ENCODE measurements at places on chromosomes 4 and X. TPM values are rescaled to one million over a fixed set of nuclear protein-coding genes. Genes with fewer than 3 reads are reported as not detected.

GPR119 gene
- total RNA-seq = not detected

SPANXA2 gene
- total RNA-seq = not detected

NEIL3 gene
- 0.11 TPM for total RNA-seq

LRIT3 gene
- not detected for total RNA-seq

NWD2 gene
- total RNA-seq = not detected

SSX3 gene
- not detected for total RNA-seq

ABLIM2 gene
- 43.5 TPM for total RNA-seq

PROM1 gene
- 2.9 TPM for total RNA-seq

DNA sequence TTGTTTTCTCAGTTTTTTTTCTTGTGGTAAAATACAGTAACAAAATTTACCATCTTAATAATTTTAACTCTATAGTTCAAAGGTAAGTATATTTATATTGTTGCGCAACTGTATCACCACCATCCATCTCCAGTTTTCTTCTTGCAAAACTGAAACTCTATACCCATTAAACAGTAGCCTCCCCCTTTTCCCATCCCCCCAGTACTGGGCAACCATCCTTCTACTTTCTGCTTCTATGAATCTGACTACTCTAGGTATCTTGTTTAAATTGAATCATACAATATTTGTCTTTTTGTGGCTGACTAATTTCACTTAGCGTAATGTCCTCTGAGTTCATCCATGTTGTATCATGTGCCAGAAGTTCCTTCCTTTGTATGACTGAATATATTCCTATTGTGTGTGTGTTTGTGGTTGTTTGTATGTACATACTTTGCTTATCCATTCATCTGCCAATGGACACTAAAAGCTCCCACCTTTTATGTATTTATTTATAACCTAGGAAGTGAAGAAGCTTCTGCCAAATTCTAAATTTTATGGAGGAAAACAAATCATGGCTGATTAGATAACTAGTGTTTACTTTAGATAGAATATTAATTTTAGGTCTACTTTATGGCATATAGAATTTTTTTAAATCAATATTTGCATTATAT, 10.0 kb downstream of the ABHD18 start:
- H3K4me1 ChIP-seq = peaks cover 28% of the 10 kb centered on the region
- peaks cover 21% of the 10 kb centered on the region for H3K36me3 ChIP-seq
- DNase-seq = no peak
- no peak overlapping the region for H3K27ac ChIP-seq

DNA sequence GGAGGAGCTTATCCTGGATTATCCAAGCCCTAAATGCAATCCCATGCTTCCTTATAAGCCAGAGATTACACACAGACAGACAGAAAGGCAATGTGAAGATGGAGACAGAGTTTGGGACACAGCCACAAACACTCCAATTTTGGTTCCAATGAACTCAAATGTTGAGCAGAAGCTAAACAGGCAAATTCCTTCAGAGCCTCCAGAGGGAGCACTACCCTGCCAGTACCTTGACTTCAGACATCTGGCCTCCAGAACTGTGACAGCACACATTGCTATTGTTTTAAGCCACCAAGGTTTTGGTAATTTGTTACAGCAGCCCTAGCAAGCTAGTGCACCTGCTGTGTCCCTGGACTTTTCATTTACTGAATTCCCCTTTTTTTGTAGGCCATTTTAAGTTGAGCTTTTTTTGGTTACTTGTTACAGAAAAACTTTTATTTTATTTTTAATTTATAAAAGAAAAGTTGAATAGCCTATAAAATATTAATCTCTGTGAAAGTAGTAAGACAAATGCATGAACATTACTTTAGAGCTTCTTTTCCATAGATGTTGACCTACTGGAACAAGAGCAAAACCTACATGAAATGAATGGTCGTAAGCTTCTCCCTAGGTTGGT, 33.4 kb upstream of the SRD5A3 start:
- peak overlapping the region; percentile 47 for H3K27ac ChIP-seq
- H3K36me3 ChIP-seq = no peaks in the 10 kb centered on the region
- no peaks in the 10 kb centered on the region for H3K4me1 ChIP-seq
- no peak overlapping the region for H3K4me3 ChIP-seq
- peaks cover 6% of the 10 kb centered on the region for H3K27me3 ChIP-seq

- no peaks in the 10 kb centered on the region for H3K36me3 ChIP-seq
- H3K4me3 ChIP-seq = no peak overlapping the region
Observed at GRCh38 chr4:173565281-173565680, 35.3 kb upstream of the HAND2 start.

- no peak for DNase-seq
- H3K4me1 ChIP-seq = no peaks in the 10 kb centered on the region
- no peak overlapping the region for H3K4me3 ChIP-seq
- H3K27ac ChIP-seq = no peak overlapping the region
- no peaks in the 10 kb centered on the region for H3K36me3 ChIP-seq
Observed at GRCh38 chr4:172061204-172061603, 248.0 kb downstream of the GALNTL6 start.

DNA sequence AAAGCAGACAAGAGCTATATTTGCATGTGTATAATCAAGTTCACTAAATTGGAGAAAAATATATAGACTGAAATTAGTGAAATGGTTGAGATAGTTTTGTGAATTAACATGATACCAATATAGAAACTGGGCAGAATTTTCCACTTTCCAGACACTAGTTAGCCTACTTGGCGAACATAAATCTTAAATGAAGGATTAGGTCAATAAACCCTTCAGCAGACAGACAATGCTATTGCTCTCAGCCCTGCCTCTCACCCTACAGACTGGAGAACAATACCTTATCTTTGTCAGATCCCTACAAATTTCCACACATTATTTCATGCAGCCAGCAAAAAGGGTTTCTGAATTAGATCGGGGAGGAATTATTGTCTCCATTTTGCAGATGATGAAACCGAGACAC, 236.4 kb upstream of the TAPT1 start:
- no peaks in the 10 kb centered on the region for H3K36me3 ChIP-seq
- H3K27ac ChIP-seq = no peak overlapping the region
- peaks cover 4% of the 10 kb centered on the region for H3K27me3 ChIP-seq
- no peaks in the 10 kb centered on the region for H3K4me1 ChIP-seq
- no peak overlapping the region for H3K4me3 ChIP-seq
- DNase-seq = no peak

GRCh38 chr4:47819178-47819577, 18.7 kb downstream of the CORIN start:
- H3K36me3 ChIP-seq = no peaks in the 10 kb centered on the region
- peaks cover 23% of the 10 kb centered on the region for H3K4me1 ChIP-seq
- DNase-seq = no peak
- peak overlapping the region; percentile 17 for H3K4me3 ChIP-seq
- H3K27ac ChIP-seq = peak overlapping the region; percentile 37

GRCh38 chr4:124684301-124684700, 28.2 kb downstream of the ANKRD50 start:
- no peaks in the 10 kb centered on the region for H3K27me3 ChIP-seq
- peaks cover 7% of the 10 kb centered on the region for H3K4me1 ChIP-seq
- no peak overlapping the region for H3K27ac ChIP-seq
- no peaks in the 10 kb centered on the region for H3K36me3 ChIP-seq
- DNase-seq = no peak

- peaks cover 6% of the 10 kb centered on the region for H3K4me1 ChIP-seq
- no peak overlapping the region for H3K4me3 ChIP-seq
- no peaks in the 10 kb centered on the region for H3K27me3 ChIP-seq
- no peaks in the 10 kb centered on the region for H3K36me3 ChIP-seq
- H3K27ac ChIP-seq = no peak overlapping the region
- no peak for DNase-seq
Observed at GRCh38 chrX:41909068-41909467, 14.3 kb downstream of the CASK start.

DNA sequence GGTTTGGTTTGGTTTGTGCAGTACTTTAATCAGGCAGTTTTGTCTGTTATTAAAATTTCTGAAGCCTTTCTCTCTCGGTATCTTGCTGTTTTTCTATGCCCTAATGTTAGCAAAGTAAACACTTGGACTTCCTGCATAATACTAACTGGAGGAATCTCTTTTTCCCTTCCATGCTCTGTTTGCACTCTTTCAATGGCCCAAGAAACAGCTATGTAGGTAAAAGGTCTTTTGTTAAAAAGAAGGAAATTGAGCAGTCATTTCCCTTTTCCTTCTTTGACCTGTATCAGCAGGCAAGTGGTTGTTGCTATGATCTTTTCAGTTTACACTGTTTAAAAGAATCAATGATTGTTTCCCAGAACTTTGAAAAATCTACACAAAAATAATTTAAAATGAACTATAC, 82.7 kb downstream of the CCSER1 start:
- H3K27ac ChIP-seq = no peak overlapping the region
- H3K4me1 ChIP-seq = no peaks in the 10 kb centered on the region
- no peak overlapping the region for H3K4me3 ChIP-seq
- H3K27me3 ChIP-seq = no peaks in the 10 kb centered on the region
- DNase-seq = no peak
- no peaks in the 10 kb centered on the region for H3K36me3 ChIP-seq

All from left ventricle myocardium inferior (tissue), 1 donor.